Activated naive CD8-positive, alpha-beta T cell treated with anti-CD3 and anti-CD28 coated beads, Interleukin-2, amount 10 ng/mL, durations not matched to agents 7 days and 5 days (primary cell): ENCODE measurements at places on chromosomes 11 and 22. TPM values are rescaled to one million over a fixed set of nuclear protein-coding genes. Genes with fewer than 3 reads are reported as not detected.

Gene LZTR1
- 80.1 TPM for total RNA-seq

Gene CD3G
- 199 TPM for total RNA-seq

Gene IFITM10
- 0.82 TPM for total RNA-seq

Gene MMP13
- total RNA-seq, result not detected

Gene EXPH5
- total RNA-seq, result 3.7 TPM

Gene DRD2
- not detected for total RNA-seq

Gene BIK
- 0.64 TPM for total RNA-seq

Gene TESMIN
- 10.5 TPM for total RNA-seq
